NCI-H187 treated with DMSO at 0.1 percent for 48 hours (cell line): ENCODE measurements at places on chromosomes 4 and X.

DNA sequence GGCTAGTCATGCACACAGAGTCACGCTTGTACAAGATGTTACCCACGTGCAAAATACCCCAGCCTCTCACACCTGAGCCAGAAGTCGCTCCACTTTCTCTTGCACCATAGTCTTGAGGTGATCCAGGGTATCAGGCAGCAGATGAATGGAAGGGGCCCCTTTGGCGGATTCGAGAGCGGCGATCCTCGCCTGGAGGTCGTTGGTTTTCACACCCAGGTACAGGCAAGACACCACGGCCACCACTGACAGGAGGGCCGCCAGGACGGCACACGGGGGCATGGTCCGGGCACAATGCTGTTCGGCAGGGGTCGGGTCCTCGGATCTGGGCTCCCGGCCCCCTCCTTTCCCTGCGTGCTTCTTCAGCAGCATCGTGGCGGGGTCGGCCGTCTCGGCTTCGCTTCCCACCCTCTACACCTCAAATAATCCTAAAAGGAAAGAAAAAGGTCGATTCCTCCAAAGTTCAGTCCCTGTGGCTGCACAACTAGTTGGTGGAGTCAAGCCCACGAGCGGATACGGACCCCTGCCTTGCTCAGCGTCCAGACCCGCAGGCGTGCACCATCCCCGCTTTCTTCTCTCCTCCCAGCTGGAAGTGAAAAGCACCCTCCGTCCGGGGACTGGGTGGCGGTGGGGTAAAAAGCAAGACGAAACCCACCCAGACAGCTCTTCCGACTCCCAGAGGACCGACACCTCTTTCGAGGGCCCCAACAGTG is 652 bp downstream of the COL25A1 start:
- DNase-seq, result no peak

GRCh38 chr4:181822005-181822375 is 421.2 kb upstream of the TENM3 start:
- DNase-seq, result no peak

DNA sequence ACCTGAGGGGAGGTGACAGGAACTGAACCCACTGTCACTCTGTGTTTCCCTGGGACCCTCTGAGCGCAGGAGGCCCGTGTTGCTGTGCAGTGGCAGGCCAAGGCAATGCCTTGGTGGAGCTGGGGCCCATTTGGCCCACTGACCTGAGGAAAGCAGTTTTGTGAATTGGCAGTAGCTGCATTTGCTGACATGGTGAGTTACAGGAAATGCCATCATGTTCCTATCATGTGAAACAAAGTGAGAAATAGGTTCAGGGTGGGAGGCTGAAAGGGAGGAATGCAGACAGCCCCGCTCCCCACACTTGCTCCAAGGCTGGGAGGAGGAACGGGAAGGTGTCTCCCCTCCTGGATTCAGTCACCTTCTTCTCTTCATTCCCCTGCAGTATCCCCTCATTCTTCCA is 146.1 kb downstream of the PTTG2 start:
- no peak for DNase-seq

DNA sequence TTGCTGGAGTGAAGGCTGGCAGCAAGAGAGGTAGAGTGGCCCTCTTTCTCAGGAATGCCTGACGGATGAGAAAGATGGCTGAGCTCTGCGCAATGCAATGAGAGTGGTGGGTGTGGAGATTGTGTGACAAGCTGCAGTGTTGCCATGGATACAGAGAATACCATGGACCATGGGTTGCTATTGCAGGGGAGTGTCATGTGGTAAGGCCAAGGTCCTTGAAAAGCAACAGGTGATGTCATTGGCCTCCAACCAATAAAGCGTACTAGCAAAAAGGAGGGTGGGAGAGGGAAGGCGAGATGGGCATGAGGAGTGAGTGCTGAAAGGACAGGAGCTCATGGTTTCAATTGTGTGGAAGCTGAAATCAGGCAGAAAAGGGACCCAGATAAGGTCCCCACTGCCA is 1.8 kb downstream of the PNMA5 start:
- DNase-seq, result no peak

DNA sequence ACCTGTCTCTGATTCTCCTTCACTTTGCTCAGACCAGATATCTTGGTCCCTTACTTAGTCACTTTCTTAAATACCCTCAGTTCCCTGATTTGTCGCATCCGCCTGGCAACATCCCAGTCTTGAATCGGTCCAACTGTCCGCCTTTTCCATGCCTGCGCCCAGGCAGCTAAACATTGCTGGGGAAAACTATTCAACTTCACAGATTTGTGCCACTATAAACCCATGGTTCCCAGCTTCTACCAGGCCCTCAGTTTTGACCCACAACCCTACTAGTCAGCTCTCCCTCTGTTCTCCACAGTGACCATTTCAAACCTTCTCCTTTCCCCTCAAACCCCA is 451 bp upstream of the FGD1 start:
- DNase-seq, result no peak

GRCh38 chrX:79089896-79090584 is 54.4 kb upstream of the GPR174 start:
- DNase-seq, result no peak

GRCh38 chr4:16129336-16129735 is 45.5 kb upstream of the PROM1 start:
- no peak for DNase-seq

DNA sequence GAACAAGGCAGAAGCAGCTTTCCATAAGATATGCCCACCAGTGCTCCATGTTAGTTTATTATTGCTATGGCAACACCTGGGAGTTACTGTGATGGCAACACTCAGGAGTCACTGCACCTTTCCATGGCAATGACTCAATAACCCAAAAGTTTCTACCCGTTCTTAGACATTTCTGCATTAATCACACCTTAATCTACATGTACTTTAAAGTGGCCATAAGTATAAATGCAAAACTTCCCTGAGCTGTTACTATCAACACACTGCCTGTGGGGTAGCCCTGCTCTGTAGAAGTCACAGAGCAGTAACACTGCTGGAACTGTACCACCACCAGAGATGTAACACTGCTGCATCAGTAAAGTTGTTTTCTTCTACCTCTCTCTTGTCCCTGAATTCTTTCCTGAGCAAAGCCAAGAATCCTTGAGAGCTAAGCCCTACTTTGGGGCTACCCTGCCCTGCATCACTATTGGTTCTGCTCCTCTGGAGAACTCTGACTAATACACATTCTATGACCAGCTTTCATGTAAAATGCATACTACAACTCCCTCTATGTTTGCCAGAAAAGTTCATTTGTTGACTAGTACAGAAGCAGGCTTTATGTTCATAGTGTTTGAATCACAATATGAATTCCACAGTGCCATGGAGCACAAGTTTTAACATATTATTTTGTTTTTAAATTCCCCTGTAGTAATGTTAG is 43.5 kb upstream of the GPR174 start:
- no peak for DNase-seq

- no peak for DNase-seq
These were observed 301.4 kb upstream of the AADAT start for GRCh38 chr4:170391066-170391740.

DNA sequence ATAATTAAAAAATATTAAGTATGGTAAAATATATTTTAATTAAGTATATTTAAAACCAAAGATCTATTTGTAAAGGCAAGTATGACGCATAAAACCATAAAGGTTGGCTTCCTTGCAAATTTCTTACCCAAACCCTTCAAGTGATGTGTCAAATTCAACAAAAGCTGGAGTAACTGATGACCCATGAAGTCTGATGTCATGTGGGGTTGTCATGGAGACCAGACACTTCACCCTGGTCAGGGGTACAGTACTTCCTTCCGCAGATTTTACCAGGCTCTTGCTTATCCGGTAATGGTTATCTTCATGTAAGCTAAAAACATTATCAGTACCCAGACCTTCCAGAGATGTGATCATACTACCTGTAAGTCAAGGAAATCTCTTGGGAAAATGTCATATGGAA is 170.1 kb downstream of the WDFY3 start:
- no peak for DNase-seq

GRCh38 chrX:13903405-13903804 is 86.5 kb upstream of the GPM6B start:
- DNase-seq, result no peak

- no peak for DNase-seq
These were observed 65.4 kb downstream of the GPRIN3 start for GRCh38 chr4:89242216-89242615.

GRCh38 chr4:124386648-124387047 is 325.9 kb downstream of the ANKRD50 start:
- DNase-seq, result no peak

DNA sequence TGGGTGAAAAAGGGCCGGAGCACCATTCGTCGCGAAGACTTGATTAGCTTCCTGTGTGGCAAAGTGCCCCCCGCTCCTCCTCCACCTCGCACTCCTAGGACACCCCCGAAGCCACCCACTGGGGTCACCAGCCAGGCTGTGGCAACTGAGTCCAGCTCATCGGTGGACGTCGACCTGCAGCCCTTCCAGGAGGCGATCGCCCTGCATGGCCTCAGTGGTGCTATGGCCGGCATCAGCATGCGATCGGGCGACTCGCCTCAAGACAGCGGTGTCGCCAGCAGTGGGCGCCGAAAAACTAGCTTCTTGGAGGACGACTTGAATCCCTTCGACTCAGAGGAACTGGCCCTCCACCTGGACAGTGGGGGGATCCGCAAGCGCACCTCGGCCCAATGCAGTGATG is 126.8 kb upstream of the CXorf66 start:
- DNase-seq, result no peak

DNA sequence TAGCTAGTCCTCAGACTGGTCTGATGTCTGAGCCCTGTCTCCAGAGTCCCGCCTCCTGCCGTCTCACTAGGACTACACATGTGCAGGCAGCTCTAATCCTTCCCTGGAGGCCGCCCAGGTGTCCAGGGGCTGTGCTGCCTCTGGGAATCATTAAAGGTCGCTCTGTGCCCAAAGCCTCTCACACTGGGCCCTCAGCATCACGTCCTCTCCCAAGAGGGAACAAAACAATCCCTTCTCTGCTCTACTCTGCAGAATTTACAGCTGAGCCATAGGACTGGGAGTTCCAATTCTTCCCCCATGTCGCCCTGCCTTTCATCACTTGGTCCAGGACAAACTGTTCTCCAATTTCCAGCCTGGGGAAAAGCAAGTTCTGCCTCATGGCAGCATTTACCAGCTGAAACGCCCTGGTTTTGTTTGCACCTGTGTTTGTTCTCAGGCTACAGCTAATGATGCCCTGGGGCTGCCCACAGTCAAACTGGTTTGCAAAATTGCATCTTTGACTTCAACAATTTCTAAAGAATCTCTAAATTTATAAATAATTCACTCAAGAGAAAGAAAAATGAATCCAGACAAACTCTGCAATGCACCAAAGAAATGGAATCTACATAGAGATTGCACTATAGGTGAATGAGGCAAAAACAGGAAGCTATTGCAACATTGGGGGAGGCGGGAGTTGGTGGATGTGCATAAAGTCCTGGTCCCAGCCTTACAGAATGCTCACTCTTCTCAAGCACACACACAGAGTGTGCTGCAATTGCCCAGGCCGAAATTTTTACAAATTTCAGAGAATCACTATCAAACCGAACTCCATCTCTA is 7.2 kb upstream of the MRFAP1 start:
- DNase-seq, result no peak

- no peak for DNase-seq
These were observed 440.9 kb downstream of the INPP4B start for GRCh38 chr4:142405021-142405694.

DNA sequence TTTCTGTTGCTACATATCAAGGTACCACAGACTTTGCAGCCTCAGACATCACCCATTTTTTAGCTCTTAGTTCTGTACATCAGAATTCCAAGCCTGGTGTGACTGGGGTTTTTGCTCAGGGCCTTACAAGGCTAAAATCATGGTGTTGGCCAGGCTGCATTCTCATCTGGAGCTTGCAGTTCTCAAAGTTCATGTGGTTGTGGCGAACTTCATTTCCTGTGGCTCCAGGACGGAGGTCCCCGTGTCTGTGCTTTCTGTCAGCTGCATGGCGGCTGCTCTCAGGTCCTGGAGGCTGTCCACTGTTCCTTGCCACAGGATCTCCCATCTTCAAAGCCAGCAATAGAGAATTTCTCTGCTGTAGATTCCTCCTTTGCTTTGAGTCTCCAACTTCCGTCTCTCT is 157.4 kb downstream of the STIM2 start:
- DNase-seq, result no peak

DNA sequence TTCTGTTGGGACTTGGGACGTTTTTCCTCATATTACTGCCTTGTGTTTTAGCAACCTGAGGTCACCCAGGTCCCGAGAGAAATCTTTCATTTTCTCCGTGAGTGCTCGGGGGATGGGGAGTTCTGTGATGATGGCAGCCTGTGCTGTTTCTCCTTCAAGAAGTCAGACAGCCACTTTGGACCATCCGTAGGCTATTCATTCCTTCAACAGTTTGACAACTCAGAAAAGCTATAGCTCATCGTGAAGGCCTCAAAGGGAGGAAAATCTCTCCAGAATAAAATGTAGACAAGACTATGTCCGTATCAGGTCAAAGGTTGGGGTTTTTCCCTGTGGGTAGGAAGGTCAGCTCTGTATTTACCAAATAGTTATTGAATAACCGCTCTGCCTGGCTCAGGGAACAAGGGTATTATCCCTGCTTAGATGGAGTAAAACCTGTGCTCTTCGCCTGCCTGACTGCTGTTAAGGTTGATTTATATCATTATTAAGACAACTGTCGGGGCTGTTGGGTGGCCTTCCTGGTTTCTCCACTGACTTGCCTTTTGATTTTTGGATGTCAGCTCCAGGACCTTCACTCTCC is 36.6 kb downstream of the FAM114A1 start:
- no peak for DNase-seq

GRCh38 chr4:123144616-123145015 is 222.2 kb upstream of the NUDT6 start:
- DNase-seq, result no peak

- no peak for DNase-seq
These were observed 27.8 kb upstream of the WWC2 start for GRCh38 chr4:183071222-183071621.

DNA sequence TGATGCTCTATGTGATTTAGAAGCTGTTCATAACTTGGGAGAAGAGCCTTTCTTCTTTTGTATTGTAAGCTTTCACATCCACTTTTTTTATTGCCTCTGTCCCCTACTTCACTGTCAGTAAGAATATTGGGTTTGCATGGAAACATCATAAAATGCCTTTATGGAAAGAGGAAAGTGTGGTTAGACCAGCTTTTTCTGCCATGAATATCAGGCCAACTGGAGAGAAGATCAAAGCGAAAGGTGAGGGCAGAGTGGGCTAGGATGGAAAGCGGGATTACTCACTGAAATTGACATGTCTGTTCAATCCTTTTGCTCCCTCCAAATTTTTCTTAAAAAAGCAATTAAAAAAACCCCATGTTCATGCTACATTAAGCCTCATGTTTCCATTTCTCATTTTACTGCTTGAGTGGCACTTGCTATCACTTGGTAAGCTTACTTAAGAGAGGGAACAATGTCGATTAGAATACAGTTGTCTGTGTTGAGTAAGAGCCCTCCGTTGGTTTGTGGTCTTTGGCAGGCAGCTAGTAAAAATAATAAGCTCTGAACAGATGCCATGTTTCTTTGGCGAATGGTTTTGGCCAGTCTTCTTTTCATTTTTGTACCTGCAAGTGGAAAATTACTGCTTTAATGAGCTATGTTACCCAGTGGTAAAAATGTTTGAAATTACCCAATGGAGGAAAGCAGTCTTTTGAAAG is 35.9 kb downstream of the SUPT20HL1 start:
- no peak for DNase-seq
